ENCODE measurements at places on chromosomes 11 and 22.

GRCh38 chr11:19290356-19290755 is 49.6 kb upstream of the E2F8 start:
- no peak for DNase-seq

DNA sequence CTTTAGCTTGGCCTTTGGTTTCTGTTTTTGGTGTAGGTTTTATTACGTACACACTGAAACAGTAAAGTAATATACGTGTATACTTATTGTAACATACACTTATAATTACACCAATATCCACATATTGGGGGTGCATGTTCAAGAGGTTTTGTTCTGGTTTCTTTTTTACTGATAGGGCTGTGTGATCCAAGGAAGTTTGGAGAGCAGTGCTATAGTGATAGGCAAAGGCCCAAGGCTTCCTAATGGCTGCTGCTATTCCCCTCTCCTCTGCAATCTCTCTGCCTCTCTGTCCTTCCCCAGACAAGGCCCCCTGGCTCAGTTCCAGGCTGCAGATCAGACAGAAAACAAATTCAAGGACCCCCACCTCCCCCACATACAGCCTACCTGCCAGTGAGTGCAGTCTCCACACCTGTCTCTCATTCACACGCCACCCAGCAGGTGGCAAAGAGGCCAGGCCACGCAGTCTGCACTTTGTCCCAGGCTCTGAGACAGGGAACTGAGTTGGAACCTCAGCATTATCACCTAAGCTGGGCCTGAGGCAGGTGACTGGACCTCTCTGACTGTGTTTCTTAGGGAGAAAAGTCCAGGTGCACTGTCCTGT is 15.1 kb downstream of the TMEM184B start:
- no peak for DNase-seq

DNA sequence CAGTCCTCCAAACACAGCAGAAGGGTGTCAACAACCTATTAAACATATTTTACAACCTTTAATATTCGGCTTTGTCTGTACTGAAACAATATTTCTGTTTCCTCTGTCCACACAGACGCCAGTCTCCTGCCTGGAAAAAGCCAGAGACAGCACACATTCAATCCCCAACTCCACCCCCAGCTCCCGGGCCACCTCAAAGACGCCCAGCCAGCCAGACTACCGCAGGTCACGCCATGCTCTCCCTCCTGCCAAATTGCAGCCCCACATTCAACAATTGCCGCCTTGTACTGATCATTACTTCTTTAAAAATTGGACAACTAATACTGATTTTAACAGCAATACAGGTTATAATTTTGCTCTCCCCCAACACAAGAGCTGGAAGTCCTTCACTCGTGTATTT is 1.2 kb downstream of the SERGEF start:
- DNase-seq, result no peak

GRCh38 chr11:2178906-2179494 is 7.4 kb upstream of the TH start:
- no peak for DNase-seq

DNA sequence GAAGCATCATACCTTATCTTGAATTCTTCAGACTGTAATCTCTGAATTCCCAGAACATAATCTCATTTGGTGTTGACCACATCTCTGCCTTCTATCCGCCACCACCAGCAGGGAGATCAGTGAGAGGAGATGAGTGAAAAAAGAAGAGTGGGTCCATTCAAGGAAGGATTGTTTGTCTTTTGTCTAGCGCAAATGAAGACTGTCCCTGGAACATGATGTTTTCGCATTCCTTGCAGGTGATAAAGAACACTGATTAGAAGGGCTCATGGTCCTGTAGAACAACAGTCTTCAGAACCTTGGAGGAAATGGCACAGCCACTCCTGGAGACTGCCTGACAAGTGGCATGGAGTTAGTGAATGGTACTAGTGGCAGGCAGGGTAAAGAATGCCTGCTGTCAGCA is 869.6 kb downstream of the JRKL start:
- DNase-seq, result no peak

- peak; percentile 4 for DNase-seq
Measured at GRCh38 chr11:124799348-124800225, 619 bp downstream of the MSANTD2 start.

DNA sequence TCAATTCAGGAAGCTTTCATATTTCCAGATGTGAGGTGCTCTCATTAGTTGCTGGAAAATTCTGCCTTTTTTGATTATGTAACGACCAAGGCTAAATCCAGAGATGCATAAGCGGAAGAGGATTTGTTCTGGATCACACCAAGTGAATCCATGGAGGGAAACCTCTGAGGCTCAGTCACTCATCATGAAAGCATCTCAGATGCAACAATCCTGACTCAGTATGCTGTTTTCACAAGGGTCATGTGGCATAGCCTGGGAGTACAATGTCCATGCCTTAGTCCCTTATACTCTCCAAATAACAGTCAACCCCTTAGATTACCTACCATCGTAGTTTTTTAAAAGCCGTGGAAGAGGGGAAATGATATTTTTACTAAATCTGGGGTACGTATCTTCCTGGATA is 445.6 kb downstream of the NTM start:
- no peak for DNase-seq

GRCh38 chr11:110295531-110296225 is 736 bp downstream of the RDX start:
- DNase-seq, result no peak

GRCh38 chr11:125603207-125603606 is 10.6 kb downstream of the STT3A start:
- no peak for DNase-seq

DNA sequence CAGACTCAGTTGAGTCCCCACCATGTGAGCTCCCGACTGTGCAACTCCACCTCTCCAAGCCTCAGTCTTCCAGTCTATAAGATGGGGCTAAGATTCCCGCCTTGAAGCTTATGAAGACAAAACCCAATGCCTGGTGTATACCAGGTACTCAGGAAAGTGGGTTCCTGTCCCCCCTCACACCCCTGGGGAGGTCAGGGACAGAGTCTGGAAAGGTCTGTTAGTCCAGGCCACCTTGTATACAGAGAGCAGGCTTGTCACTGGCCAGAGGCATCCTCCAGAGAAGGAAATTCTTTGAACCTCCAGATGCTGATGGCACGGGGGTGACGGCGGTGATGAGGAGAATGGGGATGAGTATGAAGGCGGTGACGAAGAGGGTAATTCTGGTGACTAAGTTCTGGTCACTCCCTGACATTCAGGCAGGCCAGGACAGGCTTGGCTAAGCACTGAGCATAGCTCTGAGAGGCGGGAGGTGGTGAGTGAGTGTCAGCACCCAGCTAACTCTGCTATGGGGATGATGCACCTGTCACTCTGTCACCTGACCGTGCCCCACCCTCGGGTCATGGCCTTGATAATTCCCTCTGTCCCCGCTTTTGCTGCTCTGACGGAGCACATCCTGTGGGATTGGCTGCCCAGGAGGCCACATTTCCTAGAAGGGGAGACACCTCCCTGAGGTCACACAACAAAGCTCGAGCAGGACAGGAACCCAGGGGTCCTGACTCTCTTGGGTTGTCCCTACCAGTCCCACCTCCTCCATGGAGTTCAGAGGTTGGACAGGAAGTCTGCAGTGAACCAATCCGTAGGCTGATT is 30.9 kb upstream of the CSNK1E start:
- no peak for DNase-seq

GRCh38 chr22:30941363-30941740 is 27.2 kb downstream of the MORC2 start:
- DNase-seq, result no peak

GRCh38 chr22:30245985-30246813 is at the start of gene LIF:
Gene LIF, minus strand, starts transcription at chr22:30246759. Its CDS starts 64 bp downstream, at chr22:30246695.
- no peak for DNase-seq

- DNase-seq, result no peak
Measured at GRCh38 chr11:70367071-70367470, 31.3 kb upstream of the CTTN start.

DNA sequence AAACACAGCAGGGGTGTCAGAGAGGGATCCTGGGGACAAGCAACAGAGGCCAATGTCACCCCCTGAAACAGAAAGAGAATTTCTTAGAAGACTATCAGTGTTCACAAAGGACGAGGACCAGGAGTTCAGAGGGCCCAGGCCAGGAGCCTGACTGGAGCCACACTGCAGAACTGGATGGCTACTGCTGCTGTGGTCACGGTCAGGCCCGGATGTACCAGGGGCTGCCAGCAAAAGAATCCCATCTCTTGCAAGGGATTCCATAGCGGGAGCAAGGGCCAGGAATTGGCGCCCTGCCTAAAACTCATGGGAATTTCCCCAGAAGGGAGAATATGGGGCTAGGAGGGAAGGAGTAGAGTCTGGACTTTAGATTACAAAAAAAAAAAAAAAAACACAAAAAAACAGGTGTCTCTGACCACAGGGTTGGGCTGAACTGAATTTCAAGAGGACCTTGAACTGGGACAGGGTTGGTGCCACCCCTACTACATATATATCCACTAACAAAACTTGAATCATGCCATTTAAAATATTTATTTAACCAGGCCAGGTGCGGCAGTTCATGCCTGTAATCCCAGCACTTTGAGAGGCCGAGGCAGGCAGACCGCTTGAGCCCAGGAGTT is 15.7 kb upstream of the KCTD14 start:
- no peak for DNase-seq

- no peak for DNase-seq
Measured at GRCh38 chr11:46942172-46942571, 5.6 kb downstream of the CSTPP1 start.

- DNase-seq, result no peak
Measured at GRCh38 chr11:75341612-75342011, 9.8 kb downstream of the ARRB1 start.

DNA sequence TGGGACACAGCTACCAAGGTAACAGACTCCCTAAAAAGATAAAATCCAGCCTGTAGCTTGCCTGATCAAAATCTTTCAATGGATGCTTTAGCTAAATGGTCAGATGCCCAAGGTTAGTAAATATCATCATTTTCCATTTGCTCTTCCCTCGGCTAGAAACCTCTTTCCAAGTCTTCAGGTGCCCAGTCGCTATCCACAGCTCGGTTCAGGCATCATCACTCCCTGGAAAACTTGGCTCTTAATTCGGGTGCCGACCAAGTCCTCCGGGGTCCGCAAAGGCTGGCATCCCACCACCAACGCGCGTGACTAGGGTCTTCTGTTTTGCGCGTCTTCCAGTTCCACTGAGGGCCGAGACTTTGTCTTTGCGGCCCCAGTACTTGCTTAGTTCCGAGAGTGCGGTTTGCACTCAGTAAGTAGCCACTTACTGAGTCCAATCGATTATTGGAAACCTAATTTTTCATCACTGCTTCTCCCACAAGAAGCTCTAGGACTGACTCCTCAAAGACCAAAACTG is 44.3 kb downstream of the OR4D9 start:
- no peak for DNase-seq

DNA sequence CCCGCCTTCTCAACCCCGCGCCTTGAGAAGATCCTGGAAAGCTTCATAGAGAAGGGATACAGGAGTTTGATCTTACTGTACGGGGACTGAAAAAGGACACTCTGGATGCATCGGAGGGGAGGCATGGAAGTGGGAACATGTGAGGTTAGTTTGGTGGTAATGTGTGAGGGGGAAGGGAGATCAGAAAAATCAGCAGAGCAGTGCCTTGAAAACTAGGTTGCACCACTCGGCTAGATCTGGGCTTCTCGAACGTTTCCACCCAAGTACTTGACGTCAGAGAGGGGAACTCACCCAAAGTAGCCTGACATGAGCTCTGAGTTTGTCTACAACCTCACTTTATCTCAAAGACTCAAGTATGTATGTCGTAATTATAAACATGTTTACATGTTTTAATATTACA is 14.5 kb downstream of the USP35 start:
- DNase-seq, result no peak

DNA sequence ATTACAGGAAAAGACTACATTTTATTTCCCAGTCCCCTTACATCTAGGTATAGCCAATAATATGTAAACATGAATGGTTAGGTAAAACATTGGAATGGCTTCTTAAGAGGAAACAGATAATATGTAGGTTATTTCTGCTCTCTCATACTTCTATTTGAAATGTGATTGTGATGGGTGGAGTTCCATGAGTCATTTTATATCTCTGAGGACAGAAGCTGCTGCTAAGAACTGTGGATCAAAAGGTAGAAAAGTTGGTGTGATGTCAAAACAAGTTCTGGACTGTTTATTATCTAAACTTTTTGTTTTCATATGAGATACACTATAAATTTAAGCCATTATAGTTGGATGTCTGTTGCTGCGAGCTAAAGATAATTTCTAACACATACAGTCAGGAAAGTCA is 799.4 kb upstream of the TENM4 start:
- no peak for DNase-seq

DNA sequence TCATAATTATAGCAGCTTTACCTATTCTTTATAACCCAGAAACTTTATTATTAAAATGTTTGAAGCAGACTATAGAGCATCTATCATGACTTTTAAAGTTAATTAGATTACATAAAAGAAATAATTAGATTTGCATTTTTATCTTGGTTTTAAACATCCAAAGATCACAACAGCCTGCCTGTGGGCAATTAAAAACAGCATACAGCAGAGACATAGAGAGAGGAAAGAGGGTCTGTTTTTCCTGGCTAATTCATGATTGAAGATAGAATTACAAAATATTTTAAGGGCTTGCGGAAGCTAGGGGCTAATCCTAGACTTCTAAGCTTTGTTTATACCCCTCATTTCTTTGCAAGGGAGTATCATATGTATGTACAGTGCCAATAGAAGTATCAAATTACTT is 178.1 kb downstream of the SOX6 start:
- DNase-seq, result no peak

DNA sequence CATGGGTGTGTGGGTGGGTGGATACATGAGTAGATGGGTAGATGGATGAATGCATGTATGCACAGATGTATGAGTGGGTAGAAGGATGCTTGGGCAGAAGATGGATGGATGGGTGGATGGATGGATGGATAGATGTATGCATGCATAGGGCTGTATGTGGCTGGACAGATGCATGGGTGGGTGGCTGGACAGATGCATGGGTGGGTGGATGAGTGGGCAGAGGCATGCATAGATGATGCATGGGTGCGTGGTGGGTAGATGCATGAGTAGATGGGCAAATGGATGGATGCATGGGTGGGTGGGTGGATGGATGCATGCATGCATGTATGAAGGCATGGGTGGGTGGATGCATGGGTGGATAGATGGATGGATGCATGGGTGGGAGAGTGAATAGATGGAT is 6.8 kb upstream of the CD248 start:
- DNase-seq, result no peak

GRCh38 chr22:31616315-31616980 is 45.6 kb downstream of the PISD start:
- DNase-seq, result no peak

DNA sequence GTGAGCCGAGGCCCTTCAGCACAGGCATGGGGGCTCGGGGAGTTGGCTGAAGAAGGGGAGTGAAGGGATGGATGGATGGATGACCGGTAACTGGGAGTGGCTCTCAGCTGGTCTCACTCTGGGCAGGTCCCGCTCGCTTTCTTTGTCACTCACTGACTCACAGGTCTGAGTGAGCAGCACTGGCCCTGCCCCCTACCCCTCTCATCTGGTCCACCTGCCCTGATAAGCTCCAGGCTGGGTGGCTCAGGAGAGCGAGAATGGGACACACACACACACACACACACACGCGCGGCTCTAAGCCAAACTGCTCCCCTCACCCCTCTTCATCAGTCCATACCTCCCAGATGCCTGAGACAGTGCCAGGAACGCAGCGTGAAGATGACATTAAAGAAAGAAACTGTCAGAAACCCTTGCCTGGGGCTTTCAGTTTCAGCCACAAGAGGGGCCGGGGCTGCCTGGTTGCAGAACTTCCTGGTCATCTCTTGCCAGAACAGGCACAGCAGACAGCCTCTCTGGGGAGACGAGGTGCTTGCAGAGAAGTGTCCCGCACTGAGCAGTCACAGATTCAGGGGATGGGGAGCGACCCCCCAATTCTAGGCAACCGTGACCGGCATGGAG is 16.5 kb upstream of the SHISAL1 start:
- DNase-seq, result no peak

Measured in stimulated activated CD4-positive, alpha-beta T cell treated with anti-CD3 and anti-CD28 coated beads, Interleukin-1b, Interleukin-23, amount 100 ng/mL, for 1 hour (primary cell).